ENCODE measurements at places on chromosomes 12 and 14.
A peak's percentile ranks its signal among the peaks of the same experiment; 100 is the strongest.

- DNase-seq: no peak
Observed at GRCh38 chr12:113700943-113701342, 229.3 kb upstream of the LHX5 start.

DNA sequence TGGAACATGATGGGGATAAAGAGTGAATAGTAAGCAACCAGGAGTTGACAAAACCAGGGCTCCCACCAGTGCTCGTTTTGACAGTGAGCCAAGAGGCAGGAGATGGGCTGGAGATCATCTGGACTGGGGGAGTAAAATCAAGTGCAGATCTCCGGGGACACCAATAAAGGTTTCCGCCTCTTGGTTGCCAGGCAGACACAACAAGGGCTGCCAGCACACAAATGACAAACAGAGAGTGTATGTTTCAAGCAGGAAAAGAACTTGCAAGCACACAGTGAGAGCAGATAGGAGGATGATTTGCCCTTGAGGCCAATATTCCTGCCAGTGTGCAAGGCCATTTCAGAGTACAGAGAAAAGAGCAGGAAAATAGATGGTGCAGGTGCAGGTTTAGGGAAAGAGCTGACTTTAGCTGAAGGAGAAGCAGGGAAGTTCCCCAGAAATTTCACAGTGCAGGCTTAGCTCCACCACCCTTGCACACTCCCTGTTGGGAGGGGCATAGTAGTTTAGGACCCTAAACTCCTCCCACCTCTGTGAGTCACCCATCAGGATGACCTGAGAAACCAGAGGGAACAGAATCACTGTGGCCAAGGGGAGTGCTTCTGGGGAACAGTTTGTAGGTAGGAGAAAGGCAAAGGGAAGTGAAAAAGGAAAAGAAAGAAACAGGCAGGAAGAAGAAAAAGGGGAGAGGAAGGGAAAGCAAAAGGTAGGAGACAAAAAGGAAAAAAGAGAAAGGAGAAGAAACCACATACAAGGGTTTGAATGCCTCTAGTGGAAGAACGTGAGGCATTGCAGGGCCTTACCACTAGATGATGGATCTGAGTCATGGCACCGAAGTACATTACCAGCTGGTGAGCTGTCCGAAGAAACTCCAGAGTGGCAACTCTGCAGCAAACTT lies 404.4 kb downstream of the SLC6A15 start:
- DNase-seq: peak; percentile 33

DNA sequence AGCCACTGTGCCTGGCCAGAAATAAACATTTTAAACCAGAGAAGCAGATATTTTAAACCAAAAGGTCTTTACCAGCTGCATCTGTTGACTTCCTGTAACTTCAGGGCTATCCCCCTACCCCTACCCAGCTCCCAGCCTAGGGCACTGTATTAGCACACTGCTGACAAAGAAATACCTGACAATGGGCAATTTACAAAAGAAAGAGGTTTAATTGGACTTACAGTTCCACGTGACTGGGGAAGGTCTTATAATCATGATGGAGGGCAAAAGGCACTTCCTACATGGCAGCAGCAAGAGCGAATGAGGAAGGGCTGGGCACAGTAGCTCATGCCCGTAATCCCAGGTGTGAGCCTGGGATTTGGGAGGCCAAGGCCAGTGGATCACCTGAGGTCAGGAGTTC lies 26.0 kb downstream of the GEMIN2 start:
- no peak for DNase-seq

DNA sequence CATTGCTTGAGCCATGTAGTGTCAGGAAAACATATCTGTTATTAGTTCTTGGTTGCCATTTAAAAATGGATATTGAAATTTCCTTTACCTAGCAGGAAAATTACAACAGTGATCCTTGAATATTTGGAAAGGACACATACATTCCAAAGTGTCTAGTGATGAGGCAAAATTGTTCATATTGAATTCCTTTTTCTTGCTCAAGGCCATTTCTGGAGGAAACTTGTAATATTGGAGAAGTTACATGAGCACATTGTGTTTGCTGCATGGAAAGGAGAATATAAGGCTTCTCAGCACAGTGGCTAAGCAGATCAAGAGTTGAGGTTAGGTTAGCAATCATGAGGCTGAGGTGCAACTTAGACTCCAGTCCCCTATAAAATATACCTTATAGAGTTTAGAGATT lies 121.9 kb downstream of the PDE3A start:
- DNase-seq: no peak

DNA sequence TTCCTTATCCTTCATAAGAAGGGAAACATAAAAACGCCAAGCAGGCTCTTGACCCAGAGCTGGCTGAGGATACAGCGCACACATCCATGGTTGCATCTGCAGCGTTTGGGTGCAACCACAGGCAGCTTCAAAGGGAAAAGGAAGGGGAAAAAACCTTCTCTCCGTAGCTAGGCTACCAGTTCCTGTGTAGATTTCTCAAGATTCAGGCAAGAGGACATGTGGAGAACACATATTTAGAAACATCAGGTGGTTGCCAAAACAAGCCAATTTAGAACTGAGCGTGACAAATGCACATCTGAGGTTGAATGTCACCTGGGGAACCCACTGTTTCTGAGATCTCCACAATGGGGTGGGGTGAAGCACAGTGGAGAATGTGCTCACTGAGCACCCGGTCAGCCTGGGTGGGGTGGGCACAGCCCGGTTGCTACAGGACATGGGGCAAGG lies 78.3 kb upstream of the BDKRB2 start:
- DNase-seq: no peak

DNA sequence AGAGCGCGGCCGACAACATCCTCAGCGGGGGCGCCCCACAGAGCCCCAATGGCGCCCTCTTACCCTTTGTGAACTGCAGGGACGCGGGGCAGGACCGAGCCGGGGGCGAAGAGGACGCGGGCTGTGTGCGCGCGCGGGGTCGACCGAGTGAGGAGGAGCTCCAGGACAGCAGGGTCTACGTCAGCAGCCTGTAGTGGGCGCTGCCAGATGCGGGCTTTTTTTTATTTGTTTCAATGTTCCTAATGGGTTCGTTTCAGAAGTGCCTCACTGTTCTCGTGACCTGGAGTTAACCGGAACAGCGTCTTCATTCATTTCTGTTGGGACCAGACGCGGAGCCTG lies 103.8 kb upstream of the FKBP4 start:
- peak; percentile 30 for DNase-seq
